CD8-positive, alpha-beta T cell (primary cell): ENCODE measurements at places on chromosomes 2 and 18. TPM values are rescaled to one million over a fixed set of nuclear protein-coding genes. Genes with fewer than 3 reads are reported as not detected.

DNA sequence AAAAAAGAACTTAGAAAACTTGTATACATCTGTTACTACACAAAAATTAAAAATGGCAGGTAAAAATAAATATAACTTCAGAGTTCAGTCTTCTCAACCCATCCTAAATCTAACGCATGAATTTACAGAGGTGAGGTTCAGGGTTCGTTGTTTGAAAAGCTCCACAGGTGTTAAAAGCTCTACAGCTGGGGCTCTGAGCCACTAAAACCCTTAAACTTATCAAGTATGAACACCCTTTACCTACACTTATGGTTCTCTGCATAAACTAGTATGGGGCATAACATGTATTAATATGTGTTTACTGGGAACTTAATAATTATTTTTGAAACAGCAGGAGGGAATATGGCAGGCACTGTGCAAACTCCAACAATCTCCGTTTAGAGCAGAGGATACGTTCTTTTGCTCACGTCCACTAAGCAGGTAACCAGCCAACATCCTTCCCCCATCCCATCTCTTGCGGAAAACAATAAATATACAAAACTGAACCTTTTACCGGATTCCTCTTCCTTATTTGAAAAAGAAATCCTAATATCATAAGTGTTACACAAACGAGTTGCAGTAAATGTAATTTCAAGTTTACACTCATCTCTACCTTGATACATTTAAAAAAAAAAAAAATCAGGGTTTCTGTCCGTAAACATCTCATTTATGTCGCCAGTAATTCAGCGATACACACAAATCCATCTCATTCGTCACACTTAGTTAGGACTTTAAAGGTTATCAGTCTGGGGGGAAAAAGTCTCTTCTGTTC is 1.3 kb downstream of the PIAS2 start:
- no peak for DNase-seq

DNA sequence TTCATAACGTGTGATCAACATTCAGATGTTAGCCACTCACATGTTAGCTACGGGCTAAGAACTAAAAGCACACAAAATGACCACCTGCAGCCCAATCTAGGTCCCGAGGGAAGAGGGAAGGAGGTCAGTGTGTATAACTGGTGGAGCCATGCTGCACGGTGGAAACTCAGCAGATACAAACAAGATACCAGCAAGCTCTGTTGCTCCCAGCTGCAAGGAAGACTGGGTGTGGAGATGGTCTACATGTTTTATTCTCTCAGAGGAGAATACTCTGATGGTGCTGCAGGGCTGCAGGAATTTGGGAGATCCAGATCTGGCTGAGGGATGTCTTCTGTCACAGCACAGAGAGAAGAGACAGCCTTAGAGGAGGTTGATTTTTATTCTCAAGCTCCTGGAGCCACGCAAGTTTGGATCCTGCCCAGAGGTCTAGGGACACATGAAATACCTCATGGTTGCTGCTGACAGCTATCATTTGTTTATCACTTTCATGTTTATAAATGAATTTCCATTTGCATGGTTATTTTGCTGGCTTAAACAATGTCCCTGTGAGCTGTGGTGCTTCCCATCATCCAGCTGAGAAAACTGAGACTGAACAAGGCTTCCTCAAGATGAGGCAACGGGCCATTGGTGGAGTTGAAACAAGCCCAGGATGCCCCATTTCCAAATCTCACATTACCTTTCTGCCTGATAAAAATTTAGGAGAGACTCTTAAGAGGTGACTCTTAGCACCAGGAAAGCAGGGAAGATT is 30.9 kb downstream of the RNF144A start:
- no peak for DNase-seq

DNA sequence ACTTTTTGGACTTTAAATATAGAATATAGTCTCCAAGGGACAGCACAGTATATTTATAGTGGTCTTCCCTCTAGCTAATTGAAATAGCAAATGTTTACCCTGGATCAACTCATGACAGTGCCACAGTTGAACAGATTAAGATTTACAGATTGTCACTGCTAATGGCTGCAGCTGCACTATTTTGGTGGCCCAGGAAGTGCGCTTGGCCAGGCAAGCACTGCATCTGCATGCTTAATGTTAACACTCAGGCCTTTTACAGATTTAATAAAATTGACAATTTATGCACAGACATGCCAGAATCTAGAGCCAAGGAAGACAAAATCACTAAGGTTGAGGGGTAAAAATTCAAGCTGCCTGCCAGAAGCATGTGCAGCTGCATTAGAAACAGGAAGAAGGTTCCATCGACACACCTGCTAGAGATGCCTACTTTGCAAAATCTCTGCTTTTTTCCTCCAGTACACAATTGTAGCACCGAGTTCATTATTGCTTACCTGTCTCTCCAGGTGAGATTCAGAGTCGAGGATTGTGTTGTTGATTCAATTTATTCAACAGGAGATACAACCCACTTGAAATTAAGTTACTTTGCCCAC is 1042.3 kb upstream of the NRXN1 start:
- no peak for DNase-seq

Gene FAM228A
- total RNA-seq: not detected

- DNase-seq: no peak
These were observed 95.4 kb upstream of the CYP1B1 start for GRCh38 chr2:38171208-38171855.

Gene DSC3
- total RNA-seq: not detected

Gene PCARE
- total RNA-seq: not detected

DNA sequence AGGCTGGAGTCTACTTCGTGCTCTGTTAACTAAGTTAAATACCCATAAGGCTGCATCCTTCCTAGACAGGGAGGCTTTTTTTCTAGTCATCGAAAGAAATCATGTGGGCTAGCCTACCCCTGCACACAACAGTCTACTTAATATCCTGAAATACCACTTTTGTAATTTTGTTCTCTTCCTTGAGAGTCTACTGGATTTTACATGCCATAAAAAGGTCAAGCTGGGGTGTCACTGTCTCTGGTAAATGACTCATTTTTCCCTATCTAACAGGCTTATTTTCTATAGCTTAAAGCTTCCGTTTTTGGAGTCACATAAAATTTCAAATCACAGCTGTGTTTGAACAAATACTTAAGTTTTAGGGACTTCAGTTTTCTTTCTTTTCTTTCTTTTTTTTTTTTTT is 10.7 kb upstream of the STAM2 start:
- no peak for DNase-seq

Gene ASNSD1
- total RNA-seq: 62.7 TPM

- no peak for DNase-seq
These were observed 512.5 kb upstream of the CNTNAP5 start for GRCh38 chr2:123512547-123512946.

DNA sequence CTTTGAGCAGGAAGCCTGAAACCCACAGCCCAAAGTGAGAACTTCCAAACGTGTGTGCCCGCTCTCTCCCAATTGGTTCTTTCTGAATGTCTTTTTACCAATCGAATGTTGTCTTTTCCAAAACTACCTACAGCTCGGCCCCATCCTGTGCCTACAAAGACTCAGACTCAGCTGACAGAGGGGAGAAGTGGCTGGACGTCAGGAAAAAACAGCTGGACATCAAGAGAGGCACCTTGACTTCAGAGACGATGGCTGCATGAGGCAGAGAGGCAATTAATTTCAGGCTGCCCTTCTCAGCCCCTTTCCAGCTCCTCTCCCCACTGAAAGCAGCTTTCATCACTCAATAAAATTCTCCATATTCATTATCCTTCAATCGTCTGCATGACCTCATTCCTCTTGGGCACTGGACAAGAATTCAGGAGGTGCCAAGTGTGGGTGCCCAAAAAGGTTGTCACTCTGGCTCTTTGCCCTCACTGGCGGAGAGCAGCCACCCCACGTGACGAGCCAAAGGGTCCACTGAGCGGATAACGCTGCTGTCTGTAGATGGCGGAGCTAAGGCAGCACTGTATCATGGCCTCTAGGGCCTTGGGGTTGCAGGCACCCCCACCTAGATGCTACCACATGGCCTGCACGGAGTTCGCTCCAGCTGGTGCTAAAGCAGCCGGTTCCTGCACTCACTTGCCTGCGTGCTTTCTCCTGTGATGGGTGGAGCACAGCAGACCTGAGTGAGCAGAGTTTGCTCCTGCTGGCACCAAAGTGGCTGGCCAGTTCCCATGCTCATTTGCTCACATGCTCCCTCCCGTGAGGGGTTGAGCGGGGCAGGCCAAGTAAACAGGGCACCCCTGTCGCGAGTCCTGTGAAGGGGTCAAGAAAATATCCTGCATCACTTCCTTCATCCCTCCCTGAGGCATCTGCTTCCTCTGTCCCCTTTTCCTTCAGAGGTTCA is 37.9 kb downstream of the FAM210A start:
- DNase-seq: no peak

- DNase-seq: no peak
These were observed 266.1 kb downstream of the ZNF385B start for GRCh38 chr2:179595284-179595683.

DNA sequence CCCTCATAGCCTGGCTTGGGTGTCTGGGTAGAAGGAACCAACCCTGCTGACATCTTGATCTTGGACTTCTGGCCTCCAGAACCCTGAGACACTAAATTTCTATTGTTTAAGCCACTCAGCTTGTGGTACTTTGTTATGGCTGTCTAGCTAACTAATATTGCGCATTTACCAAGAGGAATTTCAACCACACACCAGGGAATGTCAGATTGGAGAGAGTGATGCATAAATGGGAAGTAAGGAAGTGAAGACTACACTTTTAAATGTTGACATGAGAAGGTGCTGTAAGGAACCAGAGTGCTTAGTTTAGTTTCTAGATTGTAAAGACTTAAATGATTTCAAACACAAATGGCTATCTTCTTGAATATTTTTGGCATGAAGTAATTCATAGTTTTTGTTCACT is 98.9 kb upstream of the ITGB6 start:
- DNase-seq: no peak

- no peak for DNase-seq
These were observed 33.7 kb upstream of the COL5A2 start for GRCh38 chr2:189213250-189213649.

DNA sequence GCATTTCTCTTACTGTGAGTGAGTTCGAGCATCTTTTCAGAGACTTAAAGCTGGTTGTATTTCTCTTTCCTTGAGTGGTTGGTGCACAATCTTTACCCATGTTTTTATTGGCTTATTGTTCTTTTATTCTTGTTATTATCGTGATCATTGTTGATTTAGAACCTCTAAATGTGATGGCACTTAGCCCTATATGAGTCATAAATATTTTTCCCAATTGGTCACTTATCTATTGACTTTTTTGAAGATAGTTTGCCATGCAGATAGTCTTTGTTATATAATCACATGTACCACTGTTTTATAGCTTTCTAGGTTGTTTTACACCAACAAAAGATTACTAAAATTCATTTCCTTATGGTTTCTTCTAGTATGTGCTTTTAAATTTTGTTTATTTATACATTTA is 141.6 kb upstream of the MSH6 start:
- DNase-seq: no peak

Gene CPSF3
- 14.7 TPM for total RNA-seq

- no peak for DNase-seq
These were observed 122.5 kb upstream of the NCKAP5 start for GRCh38 chr2:133690780-133691179.

DNA sequence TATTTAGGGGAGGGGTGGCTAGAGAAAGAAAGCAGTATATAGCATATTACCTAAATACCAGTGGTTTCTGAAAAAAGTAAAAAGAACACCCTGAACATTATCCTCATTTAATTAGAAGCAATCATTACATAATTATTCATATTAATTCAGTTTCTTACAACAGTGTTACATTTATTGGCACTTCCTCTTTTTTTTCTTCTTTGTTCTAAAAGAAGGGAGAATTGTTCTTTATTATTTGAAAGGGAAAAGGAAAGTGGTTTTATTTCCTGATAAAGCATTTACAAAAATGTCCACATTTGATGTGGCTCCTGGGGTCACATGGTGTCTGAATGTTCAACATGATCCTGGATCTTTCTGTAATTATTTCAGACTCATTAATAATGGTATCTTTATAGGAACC is 254.9 kb upstream of the ZEB2 start:
- DNase-seq: no peak

- no peak for DNase-seq
These were observed 7.1 kb downstream of the TPGS2 start for GRCh38 chr18:36821681-36822080.

DNA sequence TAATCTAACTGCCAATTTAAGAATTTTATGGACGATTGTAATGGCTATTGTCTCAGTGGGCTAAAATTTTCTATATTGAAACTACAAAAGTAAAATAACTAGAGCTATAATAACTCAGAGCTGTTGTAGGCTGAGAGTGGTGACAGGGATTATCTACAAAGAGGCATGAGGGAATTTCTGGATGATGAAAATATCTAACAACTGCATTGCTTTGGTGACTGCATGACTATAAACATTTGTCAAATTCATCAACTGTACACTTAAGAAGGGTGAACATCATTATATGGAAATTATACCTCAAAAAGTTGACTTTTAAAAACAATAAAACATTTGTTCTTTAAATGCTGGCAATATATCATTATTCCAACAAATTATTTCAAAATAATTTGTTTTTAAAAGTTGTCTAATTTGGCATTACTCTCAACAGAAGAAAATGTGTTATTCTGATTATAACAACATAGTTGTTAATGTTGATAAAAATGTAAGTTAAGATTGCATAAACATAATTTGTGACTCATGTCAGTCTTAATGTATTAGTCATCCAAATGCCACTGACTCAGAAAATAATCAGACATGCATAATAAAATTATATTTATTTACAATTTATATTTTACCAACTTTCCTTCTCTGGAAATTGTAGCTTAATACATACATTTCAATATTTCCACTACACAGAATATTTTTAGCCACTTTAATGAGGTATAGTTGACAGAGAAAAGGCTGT is 865.1 kb upstream of the VRK2 start:
- DNase-seq: no peak

- DNase-seq: no peak
These were observed 131.8 kb upstream of the KYNU start for GRCh38 chr2:142745691-142746090.

- no peak for DNase-seq
These were observed 34.8 kb downstream of the CDH20 start for GRCh38 chr18:61368001-61368400.

- no peak for DNase-seq
These were observed at the start of gene CNRIP1 for GRCh38 chr2:68319398-68320117. Gene CNRIP1, minus strand, starts transcription at chr2:68319949. Its CDS starts 549 bp downstream, at chr2:68319400.

DNA sequence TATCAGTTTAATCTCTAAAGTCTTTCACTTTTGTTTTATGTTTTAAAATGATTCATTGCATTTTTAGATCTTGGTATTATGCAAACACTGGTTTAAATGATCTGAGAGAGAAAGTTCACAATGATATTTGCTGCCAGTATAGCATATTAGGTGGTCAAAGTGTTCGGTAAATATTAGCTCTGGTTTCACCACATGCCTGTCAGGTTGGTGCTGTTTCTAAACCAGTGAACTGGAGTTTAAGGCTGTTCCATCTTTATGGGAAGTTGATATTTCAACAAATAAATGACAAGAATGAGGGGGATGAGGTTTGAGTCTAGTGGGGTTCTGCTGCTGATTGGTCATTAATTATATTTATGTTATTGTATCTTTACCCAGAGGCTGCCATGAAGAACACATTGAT is 436.4 kb downstream of the DCDC2C start:
- no peak for DNase-seq

GRCh38 chr2:38155015-38155414 is 79.1 kb upstream of the CYP1B1 start:
- no peak for DNase-seq

- DNase-seq: no peak
These were observed 9.7 kb downstream of the DARS1 start for GRCh38 chr2:135975702-135976101.

Gene ANAPC1
- total RNA-seq: 39.6 TPM

GRCh38 chr2:48287976-48288375 is 242.0 kb upstream of the STON1 start:
- DNase-seq: no peak

Gene CD28
- 78.4 TPM for total RNA-seq

Gene AMER3
- not detected for total RNA-seq

GRCh38 chr18:2985628-2986027 is 27.3 kb downstream of the LPIN2 start:
- DNase-seq: no peak
